ENCODE measurements at places on chromosomes 4 and X.

DNA sequence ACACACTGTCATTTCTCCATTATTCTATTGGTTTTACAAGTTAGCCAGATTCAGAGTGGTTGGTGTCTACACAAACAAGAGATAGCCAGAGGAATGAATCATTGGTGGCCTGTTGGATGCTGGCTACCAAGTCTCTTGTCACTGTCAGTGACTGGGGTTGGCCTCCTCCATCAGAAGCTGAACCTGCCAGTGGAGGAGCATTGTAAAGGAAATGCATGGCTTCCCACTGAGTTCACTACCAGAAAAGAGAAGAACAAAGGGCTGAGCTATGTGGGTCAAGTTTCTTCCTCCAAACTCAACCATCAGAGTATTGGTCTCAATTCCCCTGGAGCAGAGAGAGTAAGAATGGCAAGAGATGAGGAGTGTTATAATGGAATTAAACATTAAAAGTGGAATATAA, 26.5 kb upstream of the ANKRD50 start:
- no peak for ATAC-seq

GRCh38 chr4:14857981-14858380, 144.3 kb upstream of the CPEB2 start:
- ATAC-seq = no peak

GRCh38 chr4:114488301-114488982, 110.2 kb upstream of the UGT8 start:
- no peak for ATAC-seq

GRCh38 chrX:154840856-154841255, 6.4 kb upstream of the SMIM9 start:
- ATAC-seq = peak; percentile 72

DNA sequence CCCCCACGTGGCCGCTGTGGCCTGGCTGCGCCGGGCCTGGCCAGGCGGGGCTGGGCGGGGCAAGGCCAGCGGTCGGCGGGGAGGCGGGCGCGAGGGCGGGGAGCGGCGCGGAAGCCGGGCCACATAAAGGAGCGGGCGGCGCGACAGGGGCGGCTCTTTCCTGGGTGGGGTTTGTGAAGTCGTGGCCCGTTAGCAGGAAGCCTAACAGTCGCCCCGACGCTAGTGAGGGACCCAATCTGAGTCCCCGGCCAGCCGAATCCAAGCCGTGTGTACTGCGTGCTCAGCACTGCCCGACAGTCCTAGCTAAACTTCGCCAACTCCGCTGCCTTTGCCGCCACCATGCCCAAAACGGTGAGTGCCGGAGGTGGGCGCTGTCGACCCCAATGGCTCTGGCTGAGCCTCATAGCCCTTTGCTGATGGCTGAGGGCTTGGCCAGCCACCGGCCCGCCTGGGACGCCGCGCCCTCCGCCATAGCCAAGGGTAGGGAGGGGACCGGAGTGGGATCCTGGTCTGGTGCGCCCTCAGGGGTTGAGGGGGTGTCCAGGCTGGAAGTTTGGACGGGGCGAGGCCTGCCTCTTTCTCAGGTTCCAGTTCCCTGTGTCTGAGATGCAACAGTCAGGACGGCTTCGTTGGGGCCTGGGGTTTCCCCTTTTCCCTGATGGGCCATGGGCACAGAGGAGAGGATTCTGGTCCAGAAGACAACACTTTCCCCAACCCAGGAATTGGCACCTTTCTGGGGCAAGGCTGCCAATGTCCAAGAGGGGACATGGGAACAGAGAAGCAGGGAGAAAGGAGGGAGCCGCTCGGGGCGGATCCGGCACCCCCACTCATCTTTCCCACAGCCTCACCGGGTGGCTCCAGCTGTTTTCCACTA, at the start of gene MSN:
TSS of gene MSN (plus strand) at position 152 of the 874 bp plus-strand sequence. CDS start at position 340, 188 bp downstream.
- ATAC-seq = peak; percentile 87

GRCh38 chr4:52713456-52713937, 37.7 kb downstream of the ERVMER34-1 start:
- no peak for ATAC-seq

- no peak for ATAC-seq
Observed at GRCh38 chr4:139015948-139016471, 429 bp downstream of the NOCT start.

GRCh38 chrX:19791562-19791961, 95.8 kb downstream of the SH3KBP1 start:
- ATAC-seq = no peak

DNA sequence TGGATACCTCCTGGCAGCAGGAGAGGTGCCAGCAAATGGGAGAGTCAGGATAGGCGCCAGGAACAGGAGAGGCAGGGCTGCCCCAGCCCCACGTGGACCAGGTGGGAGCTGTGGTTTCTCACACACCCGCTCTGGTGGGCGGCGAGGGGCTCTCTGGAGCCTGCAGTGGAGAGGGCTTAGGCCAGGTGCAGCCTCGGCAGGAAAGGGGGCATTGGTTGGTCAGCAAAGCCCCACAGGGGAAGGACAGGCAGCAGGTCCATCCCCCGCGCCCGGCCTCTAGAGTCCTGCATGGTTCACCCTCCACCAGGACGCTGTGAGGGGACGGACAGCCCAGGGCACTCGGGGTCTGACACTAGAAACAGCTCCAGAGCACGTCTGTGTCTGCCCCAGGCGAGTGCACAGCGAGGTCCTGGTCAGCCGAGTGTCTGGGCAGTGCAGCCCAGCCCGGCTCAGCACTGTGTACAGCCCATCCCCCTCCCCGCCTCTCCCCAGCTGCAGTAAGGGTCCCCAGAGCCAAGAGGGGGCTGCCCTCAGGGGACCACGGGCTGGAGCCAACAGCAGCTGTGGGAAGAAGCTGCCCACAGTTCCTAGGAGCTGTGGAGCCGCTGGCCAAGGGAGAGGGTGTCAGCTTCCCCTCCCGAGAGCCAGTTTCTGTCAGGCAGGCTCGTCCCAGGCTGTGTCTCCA, 8.2 kb downstream of the ATP5ME start:
- ATAC-seq = no peak

DNA sequence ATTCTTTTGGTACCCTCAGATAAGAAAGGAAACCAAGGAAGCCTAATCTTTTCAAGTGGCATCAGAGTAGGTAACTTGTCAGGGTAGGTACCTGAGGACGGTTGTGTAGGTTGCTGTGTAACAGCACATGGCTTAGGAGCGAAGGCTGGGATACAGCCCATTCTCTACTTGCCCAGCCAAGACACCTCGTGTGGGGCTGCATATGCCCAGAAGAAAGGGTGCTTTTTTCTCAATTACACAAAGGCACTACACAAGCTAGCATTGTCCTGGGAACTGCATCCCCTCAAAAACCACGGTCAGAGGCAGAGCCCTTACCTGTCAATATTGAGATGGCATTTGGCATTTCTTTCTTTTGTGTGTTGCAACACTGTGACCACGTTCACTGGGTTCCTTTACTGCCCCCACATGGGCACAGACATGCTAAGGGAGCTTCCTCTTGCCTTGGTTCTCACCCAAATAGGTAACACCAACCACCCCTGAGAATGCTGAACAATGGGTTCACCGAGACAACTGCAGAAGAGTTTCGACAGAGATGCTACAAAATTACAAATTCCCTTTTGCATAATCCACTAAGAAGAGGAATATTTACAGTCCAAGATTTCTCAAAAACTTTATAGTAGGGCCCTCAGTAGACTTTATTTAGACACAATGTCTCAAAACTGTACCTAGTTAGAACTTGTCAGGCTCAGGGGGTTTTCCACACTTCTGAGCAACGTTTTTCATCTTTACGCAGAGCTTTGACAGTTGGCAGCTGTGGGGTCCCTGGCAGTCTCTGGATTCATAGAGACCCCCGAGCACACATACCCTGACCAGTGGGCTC, 35.8 kb upstream of the TNIP3 start:
- ATAC-seq = no peak

DNA sequence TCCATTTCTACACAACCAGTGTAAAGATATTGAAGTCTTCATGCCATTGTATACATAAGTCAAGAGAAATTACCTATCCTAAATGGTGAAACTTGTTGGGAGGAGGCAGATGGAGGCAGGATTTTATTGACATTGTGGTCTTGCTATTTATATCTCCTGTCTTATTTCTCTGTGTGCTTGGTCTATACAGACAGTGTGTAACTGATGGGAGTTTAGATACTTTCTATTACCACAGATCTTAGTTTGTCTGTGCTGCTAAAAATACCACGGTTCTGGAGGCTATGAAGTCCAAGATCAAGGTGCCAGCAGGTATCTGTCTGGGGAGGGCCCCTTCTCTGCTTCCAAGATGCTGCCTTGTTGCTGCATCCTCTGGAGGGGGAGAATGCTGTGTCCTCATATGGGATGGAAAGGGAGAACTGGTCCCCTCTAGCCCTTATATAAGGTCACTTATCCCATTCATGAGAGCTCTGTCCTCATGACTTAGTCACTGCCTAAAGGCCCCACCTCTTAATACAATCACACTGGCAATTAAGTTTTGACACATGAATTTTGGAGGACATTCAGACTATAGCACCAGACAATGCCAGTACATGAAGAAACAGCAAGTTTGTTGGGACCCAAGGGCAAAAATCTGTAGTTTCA, 62.4 kb downstream of the SYNPO2 start:
- ATAC-seq = no peak

- ATAC-seq = no peak
Observed at GRCh38 chr4:189147005-189147929, 793.4 kb upstream of the FRG1 start.

- peak; percentile 6 for ATAC-seq
Observed at GRCh38 chr4:26860922-26861433, 337 bp downstream of the STIM2 start.

DNA sequence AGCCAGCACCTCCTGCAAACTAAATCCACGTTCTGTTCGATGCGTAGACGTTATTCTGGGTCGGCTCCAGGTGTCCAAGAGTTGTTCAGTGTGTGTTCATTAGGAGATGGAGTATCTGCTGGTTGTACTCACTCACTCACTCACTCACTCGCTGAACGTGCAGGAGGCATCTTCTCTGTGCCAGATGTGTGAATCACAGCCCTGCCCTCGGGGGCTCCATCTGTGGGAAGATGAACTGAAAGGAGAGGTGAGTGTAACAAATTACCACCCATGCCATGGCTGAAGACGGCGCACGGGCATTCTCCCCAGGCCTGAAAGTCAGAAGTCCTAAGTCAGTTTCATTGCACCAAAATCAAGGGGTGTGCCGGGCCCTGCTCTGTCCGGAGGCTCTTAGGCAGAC, 16.1 kb downstream of the NSG1 start:
- no peak for ATAC-seq

GRCh38 chr4:73335679-73336078, 68.4 kb upstream of the ALB start:
- ATAC-seq = no peak

DNA sequence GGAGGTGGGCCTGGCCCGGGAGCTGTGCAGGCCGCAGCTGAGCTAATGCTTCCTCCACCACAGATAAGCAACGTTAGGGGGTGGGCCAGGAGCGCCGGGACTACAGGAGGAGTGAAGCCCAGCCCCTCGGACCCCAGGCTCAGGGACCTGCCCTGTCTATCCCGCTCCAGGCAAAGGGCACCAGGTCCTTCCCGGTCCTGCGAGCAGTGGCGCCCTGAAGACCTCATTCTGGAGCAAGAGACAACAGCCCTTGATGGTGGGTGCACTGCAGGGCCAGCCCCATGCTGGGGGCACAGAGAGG, 730 bp upstream of the TREX2 start:
- ATAC-seq = no peak

DNA sequence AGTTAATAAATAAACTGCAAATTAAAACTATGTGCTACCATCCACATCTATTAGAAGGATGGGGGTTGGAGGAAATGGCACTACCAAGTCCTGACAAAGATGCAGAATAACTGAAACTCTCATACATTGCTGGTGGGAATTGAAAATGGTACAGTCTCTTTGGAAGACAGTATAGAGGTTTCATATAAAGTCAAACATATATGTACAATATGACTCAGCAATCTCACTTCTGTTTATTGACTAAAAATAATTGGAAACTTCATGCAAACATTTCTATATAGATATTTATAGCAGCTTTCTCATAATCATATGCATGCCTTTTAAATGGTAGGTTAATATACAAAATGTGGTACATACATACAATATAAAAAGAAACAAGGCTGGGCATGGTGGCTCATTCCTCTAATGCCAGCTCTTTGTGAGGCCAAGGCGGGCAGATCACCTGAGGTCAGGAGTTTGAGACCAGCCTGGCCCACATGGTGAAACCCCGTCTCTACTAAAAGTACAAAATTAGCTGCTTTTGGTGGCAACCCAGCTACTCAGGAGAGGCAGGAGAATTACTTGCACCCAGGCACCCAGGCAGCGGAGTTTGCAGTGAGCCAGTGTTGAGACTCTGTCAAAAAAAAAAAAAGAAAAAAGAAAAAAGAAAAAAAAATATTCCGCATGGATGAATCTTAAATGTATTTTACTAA, 225.0 kb upstream of the CXXC4 start:
- ATAC-seq = no peak

DNA sequence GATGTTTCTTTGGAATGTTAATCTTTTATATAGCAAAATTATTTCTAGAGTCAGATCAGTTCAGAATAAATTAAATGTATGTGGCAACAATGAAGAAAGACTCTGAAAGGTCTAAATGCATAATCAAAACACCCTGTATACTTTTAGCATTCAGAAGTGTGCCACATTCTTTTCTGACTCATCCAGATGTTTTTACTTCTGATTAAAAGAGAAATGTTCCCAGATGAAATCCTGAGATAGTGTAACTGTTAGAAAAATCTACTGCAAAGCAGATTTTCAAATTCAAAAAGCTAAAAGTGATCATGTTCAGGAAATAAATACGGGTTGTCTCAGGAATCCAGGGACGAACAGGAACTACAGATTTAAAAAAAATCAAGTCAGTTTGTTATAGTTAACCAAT, 241.4 kb downstream of the GRIA3 start:
- no peak for ATAC-seq

GRCh38 chrX:133594156-133594555, 178.9 kb upstream of the GPC4 start:
- ATAC-seq = no peak

- no peak for ATAC-seq
Observed at GRCh38 chrX:138014577-138014976, 448.6 kb downstream of the ZIC3 start.

DNA sequence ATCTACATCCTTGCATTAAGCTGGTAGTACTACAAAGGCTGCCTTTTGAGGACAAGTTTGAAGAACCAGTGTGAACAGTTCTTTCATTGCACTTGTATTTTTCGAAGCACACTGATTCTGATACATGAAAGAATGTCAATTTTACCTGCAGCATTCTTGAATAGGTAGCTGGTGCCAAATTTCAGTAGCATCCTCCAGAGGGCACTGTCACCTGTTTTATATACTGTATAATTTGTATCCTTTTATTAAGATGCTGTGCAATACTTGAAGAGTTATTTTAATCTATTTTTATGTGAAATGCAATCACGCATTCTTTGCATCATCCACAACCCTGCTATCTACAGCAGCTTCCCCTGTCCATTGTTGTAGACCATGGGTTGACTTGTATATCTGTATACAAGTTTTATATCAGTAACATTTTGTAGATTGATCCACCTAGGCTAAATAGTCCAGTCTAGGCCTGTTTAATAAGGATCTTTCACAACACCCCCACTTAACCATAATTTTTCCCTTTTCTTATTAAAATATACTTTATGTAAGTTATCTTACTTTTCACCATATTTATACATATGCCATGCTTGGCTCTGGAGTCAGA, 325.7 kb downstream of the PCDH7 start:
- 0 out of 3 replicates have a peak, but pooled peaks have one; percentile 36 for ATAC-seq
